ENCODE measurements at places on chromosomes 7 and 10.
A peak's percentile ranks its signal among the peaks of the same experiment; 100 is the strongest.

DNA sequence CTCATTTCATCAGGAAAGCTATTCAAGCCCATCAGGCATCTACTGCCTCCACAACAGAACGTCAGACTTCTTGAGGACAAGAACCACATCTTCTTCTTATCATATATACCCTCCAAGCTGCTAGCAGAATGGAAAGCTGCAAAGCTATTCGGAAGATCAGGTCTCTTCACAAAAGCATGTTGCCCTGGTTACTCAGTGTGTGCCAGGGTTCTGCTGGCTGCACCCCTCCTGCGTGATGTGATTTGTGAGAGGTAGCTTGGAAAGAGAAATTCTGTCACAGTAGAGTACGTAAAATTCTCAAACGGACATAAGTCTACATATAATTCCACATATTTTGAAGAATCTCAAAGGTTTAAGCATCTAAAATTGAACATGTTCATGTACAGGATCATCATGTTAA, 681.7 kb downstream of the PARD3 start:
- DNase-seq, result no peak

GRCh38 chr10:132631338-132631735, 93.8 kb downstream of the INPP5A start:
- peak; percentile 80 for DNase-seq

DNA sequence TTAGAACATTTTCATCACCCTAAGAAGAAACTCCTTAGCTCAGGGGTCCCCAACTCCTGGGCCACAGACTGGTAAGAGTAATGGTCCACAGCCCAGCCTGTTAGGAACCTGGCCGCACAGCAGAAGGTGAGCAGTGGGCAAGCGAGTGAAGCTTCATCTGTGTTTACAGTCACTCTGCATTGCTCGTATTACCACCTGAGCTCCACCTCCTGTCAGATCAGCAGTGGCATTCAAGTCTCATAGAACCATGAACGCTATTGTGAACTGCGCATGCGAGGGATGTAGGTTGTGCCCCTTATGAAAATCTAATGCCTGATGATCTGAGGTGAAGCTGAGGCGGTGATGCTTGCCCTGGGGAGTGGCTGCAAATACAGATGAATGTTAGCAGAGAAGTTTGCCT, 37.3 kb upstream of the DLG5 start:
- no peak for DNase-seq

- no peak for DNase-seq
These were observed 40.6 kb downstream of the TMEM60 start for GRCh38 chr7:77757589-77757988.

DNA sequence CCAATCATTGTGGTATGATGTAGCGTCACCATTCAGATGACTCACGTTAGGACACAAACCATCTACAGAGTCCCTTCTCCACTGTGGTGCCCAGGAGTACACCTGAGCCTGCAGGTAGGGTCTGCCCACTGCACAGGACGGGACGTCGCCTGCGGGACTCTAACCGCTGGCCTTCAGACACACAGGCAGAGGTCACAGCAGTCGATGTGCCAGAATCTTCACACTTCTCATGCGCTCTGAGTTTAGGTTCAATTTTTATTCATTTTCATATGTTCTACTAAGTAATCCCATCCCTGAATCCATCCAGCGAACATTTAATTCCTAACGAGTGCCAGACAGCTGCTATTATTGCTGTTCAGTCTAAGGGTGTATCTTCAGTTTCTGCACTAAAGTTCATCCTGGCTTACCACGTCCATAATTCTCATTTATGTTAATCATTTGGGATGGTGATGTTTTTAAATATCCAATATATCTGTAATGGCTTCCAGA, 73.3 kb downstream of the CXCL12 start:
- no peak for DNase-seq

GRCh38 chr7:101258243-101258731, 13.4 kb upstream of the FIS1 start:
- no peak for DNase-seq

DNA sequence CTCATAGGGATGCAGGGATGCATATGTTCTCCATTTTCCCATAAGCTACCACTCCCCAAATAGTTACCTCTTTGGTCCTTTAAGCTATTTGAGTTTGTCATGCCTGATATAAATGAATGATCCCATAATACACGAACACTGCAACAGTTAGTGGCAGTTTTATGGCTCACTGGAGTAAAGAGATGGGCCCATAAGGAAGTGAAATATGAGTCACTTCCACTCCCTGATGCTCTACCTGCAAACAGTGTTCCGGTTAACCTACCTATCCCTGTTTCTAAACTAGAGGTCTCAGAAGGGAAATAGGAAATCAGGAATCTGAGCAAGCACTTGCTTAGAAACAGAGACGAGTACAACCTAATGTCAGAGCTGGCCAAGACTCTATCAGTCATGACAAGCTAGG, 71.7 kb downstream of the CALD1 start:
- DNase-seq, result no peak

DNA sequence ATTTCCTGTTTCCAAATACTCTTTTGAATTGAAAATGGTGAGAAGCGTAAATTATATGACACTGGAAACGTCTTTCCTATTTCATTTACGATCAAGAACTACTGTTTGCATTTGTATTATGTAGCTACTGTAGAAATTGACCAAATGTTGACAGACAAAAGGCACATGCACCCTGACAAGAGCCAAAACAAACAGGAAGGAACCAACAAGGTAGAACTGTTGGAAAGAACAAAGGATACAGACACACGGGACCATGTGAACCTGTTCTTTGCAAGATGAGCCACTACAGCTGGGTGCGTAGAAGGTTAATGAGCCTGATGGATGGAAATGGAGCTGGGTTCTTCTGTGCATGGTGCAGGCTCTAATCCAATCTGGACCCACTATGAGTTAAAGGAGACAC, 48.4 kb upstream of the FZD8 start:
- no peak for DNase-seq

DNA sequence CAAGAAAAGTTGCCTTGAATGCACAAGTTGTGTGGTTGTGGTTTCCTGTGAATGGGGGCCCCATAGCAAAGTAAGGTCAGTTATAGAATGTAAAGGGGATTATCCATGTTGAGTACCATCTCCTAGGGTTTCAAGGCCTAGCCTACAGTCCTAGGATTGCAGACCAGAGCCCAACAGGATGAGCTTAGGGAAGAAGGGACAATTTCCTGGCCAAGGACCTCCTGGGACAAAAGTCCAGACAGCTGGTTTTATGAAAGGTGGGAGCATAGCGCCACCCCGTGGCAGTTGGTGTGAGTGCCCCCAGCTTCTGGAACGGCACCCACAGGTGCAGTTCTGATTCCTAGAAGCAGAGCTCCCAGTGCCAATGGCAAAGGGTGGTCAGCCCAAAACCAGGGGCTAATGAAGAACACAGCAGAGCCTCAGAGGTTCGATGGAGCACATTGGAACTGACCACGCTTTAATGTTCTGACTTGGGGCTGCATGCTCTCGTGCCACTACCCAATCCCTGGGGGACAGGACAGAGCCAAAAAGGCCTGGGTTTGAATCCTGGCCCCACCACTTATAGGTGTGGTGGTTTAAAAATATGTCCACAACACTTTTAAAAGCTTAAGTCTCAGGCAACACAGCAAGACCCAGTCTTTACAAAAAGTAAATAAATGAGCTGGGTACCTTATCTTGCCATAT, 25.8 kb upstream of the TMEM120A start:
- peak; percentile 74 for DNase-seq

DNA sequence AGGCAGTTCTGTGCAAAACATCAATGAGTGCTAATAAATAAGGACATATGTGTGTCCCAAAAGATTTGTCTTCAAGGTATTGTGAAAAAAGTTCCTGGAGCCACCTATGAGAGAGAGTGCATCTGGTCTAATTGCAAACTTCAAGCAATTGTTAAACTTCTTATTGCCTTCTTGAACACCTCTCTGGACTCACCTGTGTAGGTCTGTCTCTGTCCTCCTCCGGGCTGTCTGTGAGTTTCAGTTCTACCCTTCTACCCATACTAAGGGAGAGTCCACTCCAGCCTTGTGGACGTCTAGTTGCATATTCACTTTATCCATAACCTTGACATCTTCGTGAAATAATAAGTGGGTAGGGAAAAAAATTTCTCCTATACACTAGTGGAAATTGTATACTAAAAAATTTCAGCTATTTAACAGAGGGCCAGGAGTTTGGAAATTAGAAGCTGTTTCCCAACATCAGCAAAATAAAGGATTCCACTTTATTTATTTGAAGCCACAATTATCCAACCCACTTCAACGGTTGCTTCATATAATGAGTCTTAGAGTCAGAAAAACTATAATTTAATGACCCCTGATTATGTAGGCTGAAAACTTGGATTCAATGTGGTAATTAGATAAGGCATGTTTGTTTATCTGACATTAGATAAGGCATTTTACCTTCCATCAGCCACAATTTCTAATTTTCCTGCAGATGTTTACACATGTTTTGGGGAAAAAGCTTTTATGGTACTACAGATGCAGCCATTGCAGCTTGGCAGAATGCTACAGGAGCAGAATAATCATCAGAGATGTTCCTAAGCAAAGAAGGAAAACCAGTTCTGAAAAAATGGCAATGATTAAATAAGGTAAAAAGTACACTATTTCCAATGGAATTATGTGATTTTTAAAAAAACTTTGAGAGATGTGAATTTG, 150.8 kb upstream of the FAM3C start:
- DNase-seq, result peak; percentile 40
